ENCODE measurements at places on chromosomes 2 and 18. TPM values are rescaled to one million over a fixed set of nuclear protein-coding genes. Genes with fewer than 3 reads are reported as not detected.

RASGRP3 gene
- 0.07 TPM for total RNA-seq

ADI1 gene
- total RNA-seq: 32.4 TPM

UNC80 gene
- total RNA-seq: 2.8 TPM

DNA sequence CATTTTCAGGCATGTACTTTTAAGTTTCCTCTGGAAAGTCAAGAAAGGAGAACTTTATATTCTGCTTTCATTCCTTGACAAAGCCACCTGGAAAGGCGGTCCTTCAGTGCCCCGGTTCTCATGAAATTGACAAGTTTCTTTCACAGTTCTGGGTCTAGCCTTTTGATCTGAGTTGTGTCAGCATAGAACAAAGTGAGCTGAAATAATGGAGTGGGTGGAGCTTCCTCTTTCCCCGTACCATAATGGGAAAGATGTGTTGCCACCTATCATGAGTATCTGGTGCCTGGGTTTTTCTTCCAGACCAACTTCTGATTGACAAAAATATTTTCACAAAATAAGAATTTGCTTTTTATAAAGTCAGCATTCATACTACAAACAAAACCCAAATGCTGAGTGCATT lies 49.3 kb downstream of the PTRHD1 start:
- peaks cover 10% of the 10 kb centered on the region for H3K4me1 ChIP-seq
- peaks cover 5% of the 10 kb centered on the region for H3K36me3 ChIP-seq
- H3K27me3 ChIP-seq: no peaks in the 10 kb centered on the region
- H3K4me3 ChIP-seq: no peak overlapping the region
- no peak overlapping the region for H3K27ac ChIP-seq

DNA sequence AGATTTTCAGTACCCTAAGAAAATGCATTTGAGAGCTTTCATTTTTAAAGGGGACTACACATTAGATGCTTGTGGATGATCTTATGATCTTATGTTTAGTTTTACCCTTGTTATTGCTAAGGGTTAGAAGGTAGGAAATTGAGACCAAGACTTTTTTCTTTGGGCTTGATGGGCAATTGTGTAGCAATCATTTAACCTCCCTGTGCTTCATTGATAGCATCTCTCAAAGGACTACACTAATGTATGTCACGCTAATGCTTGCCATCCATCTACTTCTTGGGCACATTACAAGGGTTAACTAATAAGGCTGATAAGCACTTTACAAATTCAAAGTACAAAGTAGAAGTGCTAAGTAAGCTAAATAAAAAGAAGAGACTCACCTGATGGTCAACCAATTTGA lies 189.3 kb upstream of the LRP1B start:
- H3K36me3 ChIP-seq: no peaks in the 10 kb centered on the region
- no peaks in the 10 kb centered on the region for H3K4me1 ChIP-seq
- no peaks in the 10 kb centered on the region for H3K27me3 ChIP-seq
- H3K27ac ChIP-seq: no peak overlapping the region

DNA sequence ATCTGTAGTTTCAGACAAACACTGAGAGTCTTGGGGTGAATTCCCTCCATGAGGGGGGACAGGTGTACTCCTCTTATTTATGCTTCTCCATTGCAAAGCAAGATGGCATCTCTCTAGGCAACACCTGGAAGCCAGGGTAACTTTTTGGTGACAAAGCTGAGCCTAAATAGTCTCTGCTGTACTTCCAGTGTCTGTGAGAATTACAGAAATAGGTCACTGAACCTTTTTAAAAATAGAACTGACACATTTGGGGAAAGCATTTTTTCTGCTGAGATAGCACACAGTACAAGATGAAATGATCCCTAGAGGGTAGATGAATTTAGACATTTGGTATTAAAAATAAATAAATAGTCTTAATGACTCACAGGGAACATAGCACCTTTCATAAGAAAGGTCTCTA lies 71.7 kb upstream of the SP3 start:
- no peaks in the 10 kb centered on the region for H3K36me3 ChIP-seq
- no peak for DNase-seq
- no peaks in the 10 kb centered on the region for H3K27me3 ChIP-seq
- peaks cover 25% of the 10 kb centered on the region for H3K4me1 ChIP-seq
- H3K27ac ChIP-seq: no peak overlapping the region
- no peak overlapping the region for H3K4me3 ChIP-seq

- peaks cover 14% of the 10 kb centered on the region for H3K36me3 ChIP-seq
- no peak for DNase-seq
- no peak overlapping the region for H3K27ac ChIP-seq
- H3K4me1 ChIP-seq: no peaks in the 10 kb centered on the region
Measured at GRCh38 chr2:196839574-196839973, 30.4 kb upstream of the C2orf66 start.

DNA sequence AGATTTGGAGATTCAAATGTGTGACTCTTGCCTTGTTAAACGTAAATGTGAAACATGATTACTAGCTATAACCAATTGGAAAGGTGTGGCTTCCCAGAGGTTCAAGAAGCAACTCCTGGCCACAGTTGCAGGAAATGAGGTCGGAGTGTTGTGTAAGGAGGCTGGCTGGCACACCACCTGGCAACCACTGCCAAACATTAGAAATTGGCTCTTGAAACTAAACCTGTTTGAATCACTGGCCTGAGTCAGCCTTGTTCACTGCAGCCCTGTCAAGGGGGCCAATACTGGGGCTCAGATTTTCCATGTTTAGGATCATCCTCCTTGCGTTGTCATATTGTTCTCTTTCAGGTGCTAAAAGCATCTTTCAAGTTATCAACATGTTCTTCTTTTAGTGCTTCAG lies 206.3 kb downstream of the ARL6IP6 start:
- H3K36me3 ChIP-seq: no peaks in the 10 kb centered on the region
- no peaks in the 10 kb centered on the region for H3K4me1 ChIP-seq
- DNase-seq: no peak
- H3K27me3 ChIP-seq: peaks cover 22% of the 10 kb centered on the region
- no peak overlapping the region for H3K27ac ChIP-seq

DNA sequence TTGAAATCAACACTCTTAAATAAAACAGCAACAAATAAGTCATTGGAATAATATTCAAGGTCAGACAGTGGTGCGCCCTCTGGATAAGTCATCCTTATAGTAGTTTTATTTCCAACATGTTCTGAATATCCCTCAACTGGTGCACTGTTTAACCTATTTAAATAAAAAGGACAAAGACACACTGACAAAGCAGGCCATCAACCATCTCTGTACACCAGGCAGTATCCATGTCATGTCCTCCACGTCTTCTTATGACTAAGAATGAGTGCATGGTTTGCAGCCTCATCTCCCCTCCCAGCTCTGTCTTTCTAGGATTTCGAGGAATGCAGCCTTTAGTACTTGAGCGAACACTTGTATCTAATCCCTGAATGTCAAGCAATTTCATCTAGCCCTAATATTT lies 42.4 kb downstream of the ST3GAL5 start:
- H3K36me3 ChIP-seq: peaks cover 26% of the 10 kb centered on the region
- DNase-seq: no peak
- H3K27me3 ChIP-seq: no peaks in the 10 kb centered on the region
- no peaks in the 10 kb centered on the region for H3K4me1 ChIP-seq
- H3K4me3 ChIP-seq: no peak overlapping the region

GRCh38 chr2:68336192-68336591 lies 16.4 kb upstream of the CNRIP1 start:
- no peaks in the 10 kb centered on the region for H3K36me3 ChIP-seq
- H3K27me3 ChIP-seq: peaks cover 36% of the 10 kb centered on the region
- H3K27ac ChIP-seq: no peak overlapping the region
- no peak for DNase-seq
- H3K4me3 ChIP-seq: no peak overlapping the region

- DNase-seq: no peak
- no peaks in the 10 kb centered on the region for H3K27me3 ChIP-seq
- no peak overlapping the region for H3K4me3 ChIP-seq
- H3K27ac ChIP-seq: no peak overlapping the region
- H3K4me1 ChIP-seq: no peaks in the 10 kb centered on the region
- H3K36me3 ChIP-seq: peaks cover 23% of the 10 kb centered on the region
Measured at GRCh38 chr2:127961729-127962128, 66.1 kb downstream of the SAP130 start.

DNA sequence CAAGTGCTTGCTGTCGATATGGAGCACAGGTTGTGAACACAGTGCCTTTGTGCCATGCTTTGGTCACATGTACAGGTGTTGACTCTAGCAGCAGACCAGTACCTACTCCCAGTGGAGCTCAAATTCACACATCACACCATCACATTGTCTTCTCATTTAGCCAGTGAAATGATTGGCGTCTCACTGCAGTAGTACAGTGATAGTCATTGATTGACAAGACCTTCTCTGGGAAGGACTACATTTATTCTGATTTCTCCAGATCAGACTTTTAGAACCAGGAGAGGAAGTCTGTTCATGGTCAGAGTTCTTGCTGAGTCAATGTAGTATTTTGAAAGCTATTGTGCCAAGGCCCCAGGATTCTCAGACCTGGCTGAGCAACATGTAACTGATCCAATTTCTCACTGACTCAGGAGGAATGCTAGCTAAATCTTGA lies 75.2 kb downstream of the FMNL2 start:
- H3K27ac ChIP-seq: no peak overlapping the region
- no peak overlapping the region for H3K4me3 ChIP-seq
- no peaks in the 10 kb centered on the region for H3K36me3 ChIP-seq
- peaks cover 67% of the 10 kb centered on the region for H3K4me1 ChIP-seq
- H3K27me3 ChIP-seq: no peaks in the 10 kb centered on the region

DNA sequence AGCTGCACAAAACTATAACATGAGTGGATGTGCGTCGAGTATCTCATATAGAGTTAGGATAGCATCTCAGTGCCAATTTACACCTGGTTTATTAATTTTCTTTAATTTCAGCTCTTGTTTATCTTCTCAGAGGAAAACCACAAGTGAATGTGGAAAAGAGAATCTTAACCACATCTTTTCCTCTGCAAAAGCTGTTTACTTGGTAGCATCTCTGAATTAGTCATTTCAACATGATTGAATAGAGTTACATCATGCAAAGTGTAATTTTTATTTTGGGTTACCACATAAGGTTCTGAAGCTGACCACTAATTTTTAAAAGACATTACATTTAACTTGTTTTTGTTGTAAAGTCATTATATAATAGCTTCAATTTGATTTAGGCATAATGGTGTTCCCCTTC lies 83.8 kb upstream of the FAM237A start:
- no peak overlapping the region for H3K27ac ChIP-seq
- DNase-seq: no peak
- no peak overlapping the region for H3K4me3 ChIP-seq

GRCh38 chr2:12050396-12050795 lies 304.0 kb downstream of the LPIN1 start:
- H3K4me1 ChIP-seq: no peaks in the 10 kb centered on the region
- DNase-seq: no peak
- no peaks in the 10 kb centered on the region for H3K27me3 ChIP-seq

DNA sequence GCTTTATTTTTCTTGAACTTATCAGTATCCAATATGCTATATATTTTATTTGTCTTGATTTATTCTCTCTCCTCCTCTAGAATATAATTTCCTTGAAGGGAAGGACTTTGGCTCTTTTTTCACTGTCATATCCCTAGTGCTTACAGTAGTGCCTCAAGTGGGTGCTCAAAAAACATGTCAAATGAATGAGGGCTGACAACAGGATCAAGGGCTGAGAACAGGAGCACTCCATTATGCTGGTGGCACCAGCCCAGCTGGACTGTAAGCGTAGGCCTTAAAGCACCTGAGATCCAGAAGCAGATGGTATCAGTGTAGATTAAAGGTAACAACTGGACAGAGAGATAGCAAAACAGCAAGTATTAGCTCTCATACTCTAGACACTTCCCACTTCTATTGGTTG lies 46.3 kb downstream of the PMS1 start:
- DNase-seq: no peak
- no peaks in the 10 kb centered on the region for H3K27me3 ChIP-seq
- no peak overlapping the region for H3K27ac ChIP-seq

- no peak overlapping the region for H3K4me3 ChIP-seq
- DNase-seq: no peak
- H3K36me3 ChIP-seq: no peaks in the 10 kb centered on the region
- H3K27me3 ChIP-seq: no peaks in the 10 kb centered on the region
- H3K27ac ChIP-seq: no peak overlapping the region
- H3K4me1 ChIP-seq: no peaks in the 10 kb centered on the region
Measured at GRCh38 chr18:72878143-72878542, 10.4 kb upstream of the NETO1 start.

DNA sequence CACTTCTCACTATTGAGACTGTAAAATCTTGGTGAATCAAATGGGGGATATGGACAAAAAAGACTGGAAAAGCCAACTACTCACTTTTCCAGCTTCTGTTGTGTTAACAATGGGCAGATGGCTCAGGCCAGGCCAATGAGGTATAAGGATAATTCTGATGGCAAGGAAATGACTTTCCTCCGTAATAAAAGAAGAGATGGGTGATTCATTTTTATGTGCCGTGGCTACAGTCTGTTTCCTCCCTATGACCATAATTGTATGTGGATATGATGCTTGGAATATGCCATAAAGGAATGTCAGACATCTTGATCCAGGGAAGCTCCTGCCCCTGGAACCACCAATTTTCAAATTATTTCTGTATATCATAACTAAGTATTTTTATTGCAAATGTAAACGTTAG lies 406.8 kb downstream of the CCDC85A start:
- no peaks in the 10 kb centered on the region for H3K36me3 ChIP-seq
- H3K4me1 ChIP-seq: no peaks in the 10 kb centered on the region
- DNase-seq: no peak
- no peak overlapping the region for H3K27ac ChIP-seq
- no peaks in the 10 kb centered on the region for H3K27me3 ChIP-seq

All from neural crest cell (in vitro differentiated cells).